ENCODE measurements at places on chromosomes 6 and 20.

DNA sequence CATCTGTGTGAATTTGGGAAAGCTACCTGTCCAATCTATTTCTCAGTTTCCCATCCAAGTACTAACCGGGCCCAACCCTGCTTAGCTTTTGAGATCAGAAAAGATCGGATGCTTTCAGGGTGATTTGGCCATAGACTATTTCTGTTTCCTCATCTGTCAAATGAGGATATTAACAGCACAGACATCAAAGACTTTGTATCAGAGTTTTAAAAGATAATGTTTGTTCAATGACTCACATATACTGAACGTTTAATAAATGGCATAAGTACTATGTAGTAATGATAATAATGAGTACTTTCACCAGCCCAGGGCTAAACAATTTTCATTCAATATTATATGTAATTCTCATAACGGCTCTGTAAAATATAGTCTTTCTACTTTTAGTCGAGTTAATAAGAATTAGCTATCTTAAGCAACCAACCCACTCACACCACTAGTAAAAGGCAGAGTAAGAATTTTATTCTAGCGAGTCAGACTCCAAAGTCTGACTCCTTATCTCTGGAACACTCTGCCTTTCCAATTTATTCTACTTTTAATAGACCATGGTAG, 216.5 kb downstream of the ARHGAP18 start:
- H3K36me3 ChIP-seq, result peaks cover 5% of the 10 kb centered on the region
- peaks cover 42% of the 10 kb centered on the region for H3K4me1 ChIP-seq
- DNase-seq, result no peak
- no peaks in the 10 kb centered on the region for H3K27me3 ChIP-seq
- no peak overlapping the region for H3K4me3 ChIP-seq

DNA sequence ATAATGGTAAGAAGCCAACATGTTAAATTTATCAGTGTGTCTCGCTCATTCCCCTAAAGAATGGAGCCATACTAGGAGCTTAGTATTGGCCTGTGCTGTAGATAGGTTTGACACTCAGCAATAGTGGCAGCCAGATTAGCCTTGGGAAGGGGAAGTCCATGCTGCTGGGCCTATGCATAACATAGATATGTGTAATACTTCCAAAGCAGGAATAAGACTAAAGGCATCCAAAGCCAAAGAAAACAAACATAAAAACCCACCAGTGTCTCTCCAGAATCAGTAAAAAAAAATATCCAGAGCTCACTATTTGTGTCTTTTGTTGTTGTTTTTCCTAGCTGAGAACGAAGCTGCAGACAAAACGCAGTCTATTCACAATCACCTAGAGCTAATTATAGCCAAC, 104.2 kb upstream of the STXBP5 start:
- no peak overlapping the region for H3K4me3 ChIP-seq
- no peaks in the 10 kb centered on the region for H3K27me3 ChIP-seq
- DNase-seq, result no peak

DNA sequence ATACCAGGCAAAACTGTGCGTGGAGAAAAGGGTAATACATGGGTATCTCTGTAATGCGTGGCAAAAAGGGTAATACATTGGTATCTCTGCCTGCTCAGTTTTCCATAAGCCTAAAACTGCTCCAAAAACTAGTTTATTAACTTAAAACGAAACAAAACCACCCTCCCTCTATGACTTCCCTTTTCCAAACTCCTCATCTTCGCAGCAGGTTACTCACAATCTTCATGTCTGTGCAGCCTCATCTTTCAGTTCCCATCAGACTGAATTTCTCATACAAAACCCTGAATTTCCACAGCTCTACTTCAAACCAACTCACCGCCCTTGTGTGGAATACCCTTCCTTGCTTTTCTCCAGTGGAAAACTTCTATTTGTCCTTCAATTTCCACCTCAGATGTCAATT, 199.4 kb downstream of the PHACTR1 start:
- no peak overlapping the region for H3K27ac ChIP-seq
- H3K4me3 ChIP-seq, result no peak overlapping the region
- DNase-seq, result no peak

- H3K4me3 ChIP-seq, result no peak overlapping the region
- peaks cover 1% of the 10 kb centered on the region for H3K4me1 ChIP-seq
- H3K36me3 ChIP-seq, result peaks cover 43% of the 10 kb centered on the region
- no peak for DNase-seq
- H3K27me3 ChIP-seq, result no peaks in the 10 kb centered on the region
Measured at GRCh38 chr20:48986899-48987298, 59.2 kb upstream of the CSE1L start.

- peaks cover 2% of the 10 kb centered on the region for H3K4me1 ChIP-seq
- no peaks in the 10 kb centered on the region for H3K36me3 ChIP-seq
- H3K4me3 ChIP-seq, result no peak overlapping the region
- H3K27ac ChIP-seq, result no peak overlapping the region
- no peak for DNase-seq
Measured at GRCh38 chr20:52438326-52438963, 246.9 kb upstream of the ZFP64 start.

DNA sequence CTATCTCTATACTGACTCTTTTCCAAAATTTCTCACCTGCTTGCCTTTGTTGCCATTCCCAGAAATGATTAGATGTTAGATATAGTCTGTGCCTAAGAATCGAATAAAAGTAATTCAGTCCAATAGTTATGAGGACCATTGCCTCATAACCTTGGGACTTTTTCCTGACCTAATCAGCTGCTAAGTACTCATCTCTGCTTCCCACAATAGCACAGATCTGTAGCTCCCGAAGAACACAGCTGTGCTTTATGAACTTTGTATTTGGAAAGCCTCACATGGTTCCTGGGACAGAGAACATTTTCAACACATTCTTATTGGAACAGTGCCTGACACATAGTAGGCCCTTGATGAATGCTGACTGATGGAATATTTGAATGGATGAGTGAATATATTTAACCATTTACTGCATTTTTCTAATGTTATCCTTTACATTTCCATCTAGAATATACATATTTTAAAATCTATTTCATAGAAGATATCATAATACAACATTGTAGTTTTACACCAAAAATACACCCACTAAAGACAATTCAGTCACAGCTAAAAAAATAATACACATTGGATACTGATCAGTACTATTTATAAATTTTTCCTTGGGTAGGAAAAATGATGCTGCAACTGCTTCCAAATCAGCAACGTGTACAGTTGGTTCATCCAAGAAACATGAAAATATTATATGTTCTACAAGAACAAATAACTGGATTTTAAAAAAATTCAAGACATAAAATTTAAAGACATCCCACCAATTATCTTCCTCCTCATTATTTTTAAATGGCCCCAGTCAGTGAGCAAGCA, 53.9 kb downstream of the HS3ST5 start:
- H3K36me3 ChIP-seq, result no peaks in the 10 kb centered on the region
- no peaks in the 10 kb centered on the region for H3K4me1 ChIP-seq
- DNase-seq, result no peak
- H3K27ac ChIP-seq, result no peak overlapping the region
- no peaks in the 10 kb centered on the region for H3K27me3 ChIP-seq
- no peak overlapping the region for H3K4me3 ChIP-seq

- peaks cover 17% of the 10 kb centered on the region for H3K4me1 ChIP-seq
- H3K27ac ChIP-seq, result no peak overlapping the region
- H3K27me3 ChIP-seq, result no peaks in the 10 kb centered on the region
Measured at GRCh38 chr6:137763886-137764285, 103.2 kb upstream of the TNFAIP3 start.

DNA sequence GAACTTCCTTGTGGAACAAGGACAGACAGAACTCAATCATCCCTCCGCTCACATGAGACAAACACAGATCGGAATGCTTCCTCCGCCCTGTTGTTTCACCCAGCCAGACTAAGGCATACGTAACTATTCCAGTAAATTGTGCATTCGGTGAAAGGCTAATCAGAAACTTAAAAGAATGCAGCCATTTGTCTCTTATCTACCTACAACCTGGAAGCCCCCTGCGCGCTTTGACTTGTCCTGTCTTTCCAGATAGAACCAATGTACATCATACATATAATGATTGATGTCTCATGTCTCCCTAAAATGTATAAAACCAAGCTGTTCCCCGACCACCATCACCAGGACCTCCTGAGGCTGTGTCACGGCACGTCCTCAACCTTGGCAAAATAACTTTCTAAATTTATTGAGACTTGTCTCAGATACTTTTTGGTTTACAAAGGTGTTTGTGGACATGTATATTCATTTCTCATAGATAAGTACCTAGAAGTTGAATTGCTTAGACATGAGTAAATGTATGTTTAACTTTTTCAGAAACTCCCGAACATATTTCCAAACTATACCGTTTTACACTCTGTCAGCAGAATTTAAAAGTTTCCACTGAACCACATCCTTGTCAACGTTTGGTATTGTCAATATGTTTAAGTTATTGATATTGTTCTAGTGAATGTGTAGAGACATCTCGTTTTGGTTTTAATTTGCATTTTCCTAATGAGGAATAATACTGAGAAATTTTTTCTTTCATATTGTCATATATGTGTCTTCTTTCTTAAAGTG, 197.6 kb upstream of the THBS2 start:
- no peak overlapping the region for H3K4me3 ChIP-seq
- H3K4me1 ChIP-seq, result no peaks in the 10 kb centered on the region
- no peaks in the 10 kb centered on the region for H3K27me3 ChIP-seq
- DNase-seq, result no peak
- no peak overlapping the region for H3K27ac ChIP-seq

GRCh38 chr6:11409371-11409770, 128.2 kb upstream of the TMEM170B start:
- no peak overlapping the region for H3K27ac ChIP-seq
- H3K36me3 ChIP-seq, result peaks cover 3% of the 10 kb centered on the region
- peaks cover 46% of the 10 kb centered on the region for H3K4me1 ChIP-seq
- no peak overlapping the region for H3K4me3 ChIP-seq
- peaks cover 2% of the 10 kb centered on the region for H3K27me3 ChIP-seq
- DNase-seq, result no peak

DNA sequence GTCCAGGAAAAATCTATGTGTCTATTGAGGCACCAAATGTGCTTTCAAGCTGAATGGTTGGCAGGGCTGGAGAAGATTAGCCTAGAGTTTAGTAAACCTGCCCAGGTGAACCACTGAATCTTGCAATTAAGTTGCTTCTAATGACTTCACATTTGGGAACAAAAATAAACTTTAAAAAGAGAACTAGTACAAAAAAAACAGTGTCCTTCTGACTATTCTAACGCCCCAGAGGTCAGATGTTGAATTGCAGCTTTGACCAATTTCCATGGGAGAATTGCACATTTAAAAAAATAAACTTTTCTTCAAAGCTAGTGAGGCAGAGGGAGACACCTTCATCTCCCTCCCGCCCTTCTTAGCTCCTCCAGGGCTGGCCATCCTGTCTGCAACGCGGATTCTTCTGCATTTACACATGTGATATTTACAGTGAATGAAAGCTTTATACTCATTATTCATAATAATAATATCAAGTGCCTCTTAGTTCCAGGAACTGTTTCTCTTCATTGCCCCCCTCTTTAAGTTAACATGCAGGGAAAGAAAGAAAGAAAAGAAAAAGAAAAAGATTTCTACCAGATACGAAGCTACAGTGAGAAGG, 270.2 kb downstream of the SMOC2 start:
- DNase-seq, result no peak
- no peak overlapping the region for H3K4me3 ChIP-seq
- no peaks in the 10 kb centered on the region for H3K4me1 ChIP-seq
- no peaks in the 10 kb centered on the region for H3K36me3 ChIP-seq
- no peak overlapping the region for H3K27ac ChIP-seq

GRCh38 chr20:41052742-41053419, 24.3 kb downstream of the TOP1 start:
- H3K27ac ChIP-seq, result no peak overlapping the region
- no peak overlapping the region for H3K4me3 ChIP-seq
- DNase-seq, result no peak
- no peaks in the 10 kb centered on the region for H3K27me3 ChIP-seq
- H3K36me3 ChIP-seq, result peaks cover 48% of the 10 kb centered on the region

GRCh38 chr6:42338744-42339222, 112.9 kb downstream of the TRERF1 start:
- DNase-seq, result no peak
- no peak overlapping the region for H3K4me3 ChIP-seq
- H3K36me3 ChIP-seq, result peaks cover 23% of the 10 kb centered on the region
- no peak overlapping the region for H3K27ac ChIP-seq

DNA sequence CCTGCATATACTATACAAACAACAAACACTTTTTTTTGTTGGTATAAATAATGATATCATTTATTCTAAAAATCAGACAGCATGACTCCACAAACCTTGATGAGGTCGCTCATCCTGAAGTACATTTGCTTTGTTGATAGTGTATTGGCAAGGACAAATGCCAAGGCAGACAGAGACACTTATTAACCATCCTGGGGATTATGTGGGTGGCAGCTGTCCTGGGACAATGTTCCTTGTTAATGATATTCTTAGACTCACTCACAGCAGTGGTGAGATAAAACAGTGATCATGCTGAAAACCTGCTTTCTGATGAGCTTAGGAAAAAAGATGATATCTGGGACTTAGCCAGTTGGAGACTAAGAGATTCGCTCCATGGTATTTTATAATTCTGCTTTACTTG, 85.4 kb upstream of the OGFRL1 start:
- no peak overlapping the region for H3K27ac ChIP-seq
- no peak for DNase-seq
- H3K4me1 ChIP-seq, result no peaks in the 10 kb centered on the region
- H3K27me3 ChIP-seq, result peaks cover under 1% of the 10 kb centered on the region
- H3K4me3 ChIP-seq, result no peak overlapping the region

DNA sequence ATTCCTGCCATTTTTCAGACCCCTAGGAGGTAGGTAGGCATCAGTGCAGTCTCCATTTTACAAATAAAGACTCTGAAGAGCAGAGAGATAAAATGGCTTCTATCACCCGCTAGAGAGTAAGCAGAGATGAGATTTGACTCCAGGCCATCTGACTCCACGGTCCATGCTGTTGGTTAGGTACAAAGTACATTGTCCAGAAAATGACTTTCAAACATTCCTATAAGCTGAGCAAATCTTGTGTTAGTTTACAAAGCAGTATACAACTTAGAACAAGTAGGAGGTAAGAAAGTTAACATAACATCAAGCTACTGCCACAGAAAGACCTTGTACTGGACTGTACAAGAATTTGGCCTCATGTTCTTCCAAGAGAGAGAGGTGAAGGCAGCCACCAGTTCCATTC, 14.9 kb downstream of the BTN1A1 start:
- no peak overlapping the region for H3K27ac ChIP-seq
- H3K4me3 ChIP-seq, result no peak overlapping the region
- H3K4me1 ChIP-seq, result peaks cover 3% of the 10 kb centered on the region
- H3K36me3 ChIP-seq, result no peaks in the 10 kb centered on the region
- peaks cover 7% of the 10 kb centered on the region for H3K27me3 ChIP-seq
- DNase-seq, result no peak

DNA sequence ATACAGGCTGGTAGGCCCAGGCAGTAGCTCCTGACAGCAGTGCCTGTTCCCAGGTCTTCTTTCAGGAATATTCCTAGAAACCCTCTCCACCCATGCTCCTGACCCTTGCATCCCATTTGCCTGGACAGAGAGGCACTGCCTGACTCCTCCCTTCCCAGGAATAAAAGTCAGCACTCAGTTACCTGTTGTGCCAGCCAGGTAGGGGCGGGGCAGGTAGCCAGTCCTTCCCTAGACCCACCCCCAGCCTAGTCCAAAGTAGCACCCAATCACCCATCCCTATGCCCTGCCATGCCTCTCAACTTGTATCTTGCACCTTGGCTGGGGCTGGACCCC, 129.9 kb downstream of the MRPL14 start:
- DNase-seq, result no peak
- no peak overlapping the region for H3K4me3 ChIP-seq
- no peaks in the 10 kb centered on the region for H3K36me3 ChIP-seq
- peaks cover 5% of the 10 kb centered on the region for H3K27me3 ChIP-seq
- H3K4me1 ChIP-seq, result peaks cover 21% of the 10 kb centered on the region
- H3K27ac ChIP-seq, result no peak overlapping the region

All from activated CD8-positive, alpha-beta T cell treated with anti-CD3 and anti-CD28 coated beads, Interleukin-2, amount 10 ng/mL, durations not matched to agents 7 days and 5 days (primary cell).